ENCODE measurements at places on chromosomes 13 and 19.

- no peak for DNase-seq
Observed at GRCh38 chr19:2607712-2608601, 94.5 kb downstream of the GNG7 start.

- DNase-seq: no peak
Observed at GRCh38 chr19:46979126-46980105, 40.2 kb upstream of the NPAS1 start.

- no peak for DNase-seq
Observed at GRCh38 chr13:94210816-94211215, 268.7 kb downstream of the DCT start.

DNA sequence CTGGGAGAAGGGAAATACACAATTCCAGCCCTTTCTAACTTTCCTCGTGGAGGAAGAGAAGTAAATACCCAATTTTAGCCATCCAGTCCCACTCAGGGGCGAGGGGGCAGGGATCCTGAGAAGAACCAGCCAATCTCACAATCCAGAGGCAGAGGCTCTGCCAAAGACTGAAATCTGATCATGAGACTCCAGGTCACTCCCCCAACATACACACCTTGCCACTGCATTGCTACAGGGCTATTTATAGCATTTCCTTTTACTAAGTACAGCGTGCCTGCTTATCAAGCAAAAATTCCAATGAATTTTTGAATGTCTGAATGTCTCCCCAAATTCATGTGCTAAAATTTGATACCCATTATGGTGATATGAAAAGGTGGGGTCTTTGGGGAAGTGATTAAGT, 1687.5 kb downstream of the EFNB2 start:
- DNase-seq: no peak

- no peak for DNase-seq
Observed at GRCh38 chr13:46178143-46178542, 3.8 kb downstream of the LCP1 start.

DNA sequence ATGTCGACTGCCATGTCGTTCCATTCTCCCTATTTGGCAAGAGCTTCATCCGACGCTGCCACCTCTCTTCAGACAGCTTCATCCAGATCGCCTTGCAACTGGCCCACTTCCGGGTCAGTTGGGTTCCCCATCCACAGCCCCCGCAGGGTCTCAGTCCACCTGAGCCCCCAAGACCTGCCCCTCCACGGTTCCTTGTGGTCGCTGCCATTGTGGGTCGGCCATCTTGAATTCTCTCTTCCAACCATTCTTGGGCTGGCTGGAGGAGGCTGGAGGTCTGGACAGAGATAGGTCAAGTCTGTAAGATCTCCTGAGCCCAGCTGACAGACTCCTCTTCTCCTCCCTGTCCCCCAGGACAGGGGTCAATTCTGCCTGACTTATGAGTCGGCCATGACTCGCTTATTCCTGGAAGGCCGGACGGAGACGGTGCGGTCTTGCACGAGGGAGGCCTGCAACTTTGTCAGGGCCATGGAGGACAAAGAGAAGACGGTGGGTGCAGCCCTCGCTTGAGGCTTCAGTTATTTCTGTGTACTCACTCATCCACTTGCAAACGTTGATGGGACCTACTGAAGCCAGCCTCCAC, 19.5 kb downstream of the CPT1C start:
- DNase-seq: no peak
